Stimulated activated naive CD8-positive, alpha-beta T cell treated with anti-CD3 and anti-CD28 coated beads, Interleukin-15, Interleukin-2, amounts not matched to agents 100 U/mL and 50 U/mL, for 24 hours (primary cell): ENCODE measurements at places on chromosomes 3 and 15.

GRCh38 chr3:17979252-17979651 is 236.8 kb upstream of the TBC1D5 start:
- DNase-seq = no peak

GRCh38 chr15:40803688-40804087 is 3.2 kb upstream of the ZFYVE19 start:
- no peak for DNase-seq

DNA sequence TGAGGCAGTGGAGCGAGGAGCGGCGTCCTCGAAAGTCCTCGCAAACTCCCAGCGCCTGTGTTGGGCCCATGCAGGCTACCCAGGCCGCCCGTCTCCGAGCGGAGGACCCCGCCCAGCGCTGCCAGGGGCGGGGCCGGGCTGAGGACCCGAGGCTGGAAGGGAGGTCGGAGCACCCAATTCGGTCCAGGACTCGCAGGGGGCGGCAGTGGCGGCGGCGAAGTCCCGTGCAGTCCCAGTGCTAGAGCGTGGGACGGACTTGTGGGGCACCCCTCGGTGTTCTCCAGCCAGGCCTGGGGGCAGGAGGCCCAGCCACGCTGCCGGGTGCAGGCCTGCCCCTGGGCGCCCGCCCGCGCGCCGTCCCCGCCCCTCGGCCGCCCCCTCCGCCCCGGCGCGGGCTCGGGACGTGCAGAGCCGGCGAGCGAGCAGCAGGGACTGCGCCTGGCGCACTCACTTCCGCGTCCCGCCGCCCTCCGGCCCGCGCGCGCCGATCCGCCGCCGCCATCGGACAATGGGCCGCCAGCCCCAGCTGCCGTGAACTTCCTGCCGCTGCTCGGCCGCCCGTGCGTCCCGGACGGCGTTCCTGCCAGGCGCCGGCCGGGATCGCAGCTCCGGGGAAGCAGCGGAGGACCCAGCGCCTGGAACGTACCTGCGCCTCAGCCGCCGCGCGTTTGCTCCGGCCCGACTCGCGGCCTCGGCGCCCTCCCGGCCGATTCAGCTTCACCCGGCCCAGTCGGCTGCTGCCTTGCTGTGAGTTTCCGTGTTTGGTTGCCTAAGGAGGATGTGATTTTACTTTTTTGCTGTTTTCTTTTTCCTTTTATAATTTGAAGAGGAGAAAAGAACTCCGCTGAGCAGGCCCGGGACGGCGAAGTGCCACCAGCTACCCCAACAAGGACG is 596 bp upstream of the LIMD1 start:
- peak; percentile 79 for DNase-seq

GRCh38 chr15:63480441-63480821 is 24.0 kb upstream of the USP3 start:
- DNase-seq = no peak

DNA sequence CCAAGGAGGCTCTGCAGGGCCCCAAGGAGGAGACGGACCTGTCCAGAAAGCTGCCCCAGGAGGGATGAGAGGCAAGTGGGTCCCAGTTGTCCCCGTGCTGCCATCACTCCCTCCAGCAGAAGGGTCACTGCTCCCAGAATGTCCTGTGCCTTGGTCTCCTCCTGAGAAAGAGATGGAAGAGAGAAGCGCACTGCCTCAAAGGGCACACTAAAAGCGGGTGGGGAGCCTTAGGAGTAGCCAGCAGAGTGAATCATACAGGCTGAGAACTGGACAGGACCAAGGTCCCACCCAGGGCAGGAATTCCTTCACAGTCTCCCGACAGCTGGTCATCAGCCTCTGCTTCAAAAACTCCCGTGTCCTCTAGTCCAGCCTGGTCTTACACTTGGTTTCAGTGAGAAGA is 4.6 kb downstream of the THPO start:
- DNase-seq = no peak

DNA sequence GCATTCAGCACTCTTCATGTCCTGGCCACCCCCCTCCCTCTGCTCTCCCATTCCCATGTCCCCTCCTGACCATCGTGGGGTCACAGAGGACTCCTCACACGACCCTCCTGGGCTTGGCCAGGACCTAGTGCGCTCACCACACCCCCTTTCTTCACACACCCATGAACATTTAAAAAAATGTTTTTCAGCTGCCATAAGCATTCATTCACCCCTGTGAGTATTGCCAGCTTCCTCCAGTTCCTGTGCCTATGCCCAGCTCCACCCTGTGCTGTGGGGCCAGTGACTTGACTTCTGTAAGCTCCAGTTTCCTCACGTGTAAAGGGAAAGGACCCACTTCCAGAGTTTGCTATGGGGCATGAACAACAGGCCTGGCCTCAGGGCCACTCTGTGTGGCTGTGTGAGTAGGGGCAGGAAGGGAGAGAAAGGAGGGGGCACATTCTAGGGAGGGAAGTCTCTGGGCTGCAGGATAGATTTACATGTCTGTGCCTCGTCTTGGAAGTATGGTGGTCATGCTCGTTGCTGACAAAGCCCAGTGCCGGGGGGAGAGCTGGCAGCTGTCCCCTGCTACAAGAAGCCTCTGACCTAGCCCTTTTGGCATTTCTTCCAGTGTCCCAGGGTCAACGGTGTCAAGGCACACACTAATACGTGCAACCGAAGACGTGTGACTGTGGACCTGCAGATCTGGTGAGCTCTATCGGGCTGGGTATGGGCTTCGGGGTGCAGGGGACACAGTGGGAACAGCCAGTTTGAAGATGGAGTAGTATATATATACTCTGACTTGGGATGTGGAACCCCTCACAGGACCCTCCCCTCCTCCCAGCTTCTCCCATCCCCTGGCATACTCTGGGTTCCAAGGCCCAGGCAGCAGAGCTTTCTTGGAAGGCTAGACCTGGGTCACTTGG is 22.8 kb downstream of the ESYT3 start:
- no peak for DNase-seq

- no peak for DNase-seq
Measured at GRCh38 chr15:98530570-98530969, 117.8 kb upstream of the IGF1R start.

- DNase-seq = no peak
Measured at GRCh38 chr3:136377508-136377907, 127.4 kb downstream of the PCCB start.

- DNase-seq = no peak
Measured at GRCh38 chr15:82854554-82854953, 45.1 kb downstream of the WHAMM start.
